Fibroblast of upper back skin (primary cell): ENCODE measurements at places on chromosomes 11 and 22.

DNA sequence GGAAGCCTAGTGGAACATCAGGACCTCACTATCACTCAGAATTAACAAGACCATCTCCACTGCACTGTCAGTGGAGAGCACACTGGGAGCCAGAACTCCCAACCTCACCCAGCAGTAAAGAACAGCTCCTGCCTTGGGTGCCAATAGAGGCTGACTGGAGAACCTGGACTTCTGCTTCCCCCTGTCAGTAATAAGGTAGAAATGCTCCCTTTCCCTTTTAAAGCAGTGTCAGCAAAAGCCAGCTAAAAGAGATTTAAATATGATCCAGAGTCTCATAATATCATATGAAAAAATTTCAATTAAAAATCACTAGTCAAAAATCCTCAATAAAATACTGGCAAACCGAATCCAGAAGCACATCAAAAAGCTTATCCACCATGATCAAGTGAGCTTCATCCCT, 82.8 kb downstream of the SPATA19 start:
- no peak for DNase-seq

DNA sequence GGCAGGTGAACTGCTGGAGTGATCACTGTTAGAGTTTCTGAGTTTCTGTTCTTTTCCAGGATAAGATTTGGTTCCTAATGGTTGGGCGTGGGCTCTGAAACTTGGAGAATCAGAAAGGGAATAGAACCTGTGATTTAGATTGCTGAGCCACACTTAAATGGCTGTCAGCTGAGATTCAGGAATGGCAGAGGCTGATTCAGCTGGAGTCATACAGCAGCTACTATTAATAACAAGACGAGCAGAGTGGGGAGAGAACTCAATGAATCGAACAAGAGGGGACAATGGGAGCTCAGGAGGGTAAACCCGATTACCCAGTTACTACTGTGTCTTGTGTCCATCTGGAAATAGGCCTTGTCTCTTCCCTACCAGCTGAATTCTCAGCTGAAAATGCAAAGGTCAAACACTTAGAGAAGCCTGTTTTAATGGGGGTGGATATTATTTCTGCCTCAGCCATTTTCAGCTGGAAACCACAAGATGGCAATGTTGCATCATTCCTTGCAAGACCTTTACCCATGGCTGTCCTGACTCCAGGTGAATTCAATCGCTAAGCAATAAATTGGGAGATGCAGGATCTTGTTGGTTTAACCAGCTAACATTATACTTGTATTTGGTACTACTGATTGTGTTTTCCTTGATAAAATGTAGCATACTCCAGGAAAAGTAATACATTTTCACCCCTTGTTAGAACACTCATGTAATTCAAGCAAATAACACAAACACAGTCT, 104.5 kb upstream of the RAG2 start:
- DNase-seq = peak; percentile 66

DNA sequence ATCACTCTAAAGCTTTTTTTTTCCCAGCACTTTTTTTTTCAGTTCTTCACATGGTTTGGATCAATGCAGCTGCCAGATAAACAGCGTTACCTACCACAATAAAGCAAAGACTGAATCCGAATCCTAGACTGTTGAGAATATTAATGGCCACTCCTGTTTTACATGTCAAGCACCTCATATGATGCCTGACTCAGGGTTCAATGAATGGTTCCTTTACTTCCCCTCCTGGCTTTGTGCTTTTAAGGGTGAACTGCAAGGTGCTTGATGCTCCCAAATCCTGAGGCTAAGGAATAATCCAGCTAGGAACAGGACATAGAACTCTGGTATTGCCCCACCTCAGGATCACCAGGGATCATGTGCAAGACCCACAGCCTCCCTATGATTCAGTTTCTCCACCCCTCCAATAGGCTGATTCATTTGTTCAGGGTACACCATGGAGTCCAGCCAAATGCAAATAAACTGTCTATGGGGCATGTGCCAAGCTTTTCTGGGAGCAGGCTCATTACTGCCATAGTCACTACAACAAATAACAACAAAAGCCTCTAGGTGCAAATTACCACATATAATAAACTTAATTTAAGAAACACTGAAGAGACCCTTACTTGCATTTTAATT, 104.3 kb downstream of the GAB2 start:
- DNase-seq = peak; percentile 54

GRCh38 chr22:26431261-26431995, 2.4 kb downstream of the ASPHD2 start:
- peak; percentile 29 for DNase-seq

- DNase-seq = no peak
These were observed 25.4 kb downstream of the YPEL1 start for GRCh38 chr22:21710156-21710555.

GRCh38 chr22:50524676-50525103, 708 bp downstream of the SCO2 start:
- no peak for DNase-seq

DNA sequence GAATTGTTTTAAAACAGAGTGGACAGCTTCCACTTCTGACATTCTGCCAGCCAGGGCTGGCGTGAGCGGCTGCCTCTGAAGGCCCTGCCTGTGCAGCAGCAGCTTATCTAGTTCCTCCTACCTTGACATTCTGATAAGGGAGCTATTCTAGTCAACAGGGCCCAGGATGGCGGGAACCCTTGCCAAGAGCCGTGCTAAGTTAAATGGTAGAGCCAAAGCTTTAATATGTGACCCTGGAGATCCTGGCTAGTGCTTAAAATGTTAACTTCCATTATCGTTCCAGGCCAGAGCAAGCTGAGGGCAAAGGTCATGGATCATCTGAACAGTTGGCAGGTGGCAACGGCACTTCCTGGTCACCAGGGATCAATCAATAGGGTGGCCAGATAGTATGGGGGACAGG, 3.5 kb downstream of the KCNJ5 start:
- no peak for DNase-seq

GRCh38 chr11:126332221-126332711, 23.2 kb upstream of the ST3GAL4 start:
- peak; percentile 88 for DNase-seq

DNA sequence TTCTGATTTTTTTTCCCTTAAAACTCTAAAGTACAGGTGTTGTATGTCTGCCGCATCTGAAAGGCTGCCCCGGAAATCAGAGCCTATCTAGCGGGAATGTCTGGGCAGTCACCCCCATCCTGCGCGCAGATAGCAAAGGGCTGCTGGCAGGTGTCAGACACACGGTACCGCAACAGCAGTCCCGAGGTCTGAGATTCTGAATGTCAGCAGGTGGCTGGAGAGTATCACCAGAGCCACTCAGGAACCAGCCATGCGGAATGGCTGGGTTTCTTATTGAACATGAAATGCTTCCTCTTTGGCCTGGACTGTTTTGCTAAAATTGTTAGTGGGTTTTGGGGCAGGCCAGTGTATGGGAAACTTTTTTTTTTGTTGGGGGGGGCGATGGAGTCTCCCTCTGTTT, 53.3 kb downstream of the CERK start:
- no peak for DNase-seq

- no peak for DNase-seq
These were observed 4.9 kb upstream of the ZBED4 start for GRCh38 chr22:49848690-49849160.

- no peak for DNase-seq
These were observed 1.8 kb upstream of the RASD2 start for GRCh38 chr22:35538801-35539321.

DNA sequence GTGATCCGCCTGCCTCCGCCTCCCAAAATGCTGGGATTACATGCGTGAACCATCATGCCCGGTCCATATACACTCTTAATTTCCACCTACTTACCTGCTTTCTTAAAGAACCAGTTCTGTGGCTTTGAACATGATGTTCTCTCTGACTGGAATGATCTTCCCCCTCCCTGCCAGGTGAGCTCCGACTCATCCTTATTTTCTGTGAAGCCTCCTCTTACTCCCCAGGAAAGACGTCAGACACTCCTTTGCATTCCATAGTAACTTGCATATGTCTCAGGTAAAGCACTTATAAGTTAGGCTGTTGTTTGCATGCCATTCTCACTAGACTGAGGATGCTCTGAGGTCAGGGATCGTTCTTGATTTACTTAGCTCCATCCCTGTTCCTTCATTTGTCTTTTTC, 91.8 kb upstream of the RAB1B start:
- no peak for DNase-seq

GRCh38 chr22:28132466-28132865, 213.4 kb upstream of the PITPNB start:
- no peak for DNase-seq

DNA sequence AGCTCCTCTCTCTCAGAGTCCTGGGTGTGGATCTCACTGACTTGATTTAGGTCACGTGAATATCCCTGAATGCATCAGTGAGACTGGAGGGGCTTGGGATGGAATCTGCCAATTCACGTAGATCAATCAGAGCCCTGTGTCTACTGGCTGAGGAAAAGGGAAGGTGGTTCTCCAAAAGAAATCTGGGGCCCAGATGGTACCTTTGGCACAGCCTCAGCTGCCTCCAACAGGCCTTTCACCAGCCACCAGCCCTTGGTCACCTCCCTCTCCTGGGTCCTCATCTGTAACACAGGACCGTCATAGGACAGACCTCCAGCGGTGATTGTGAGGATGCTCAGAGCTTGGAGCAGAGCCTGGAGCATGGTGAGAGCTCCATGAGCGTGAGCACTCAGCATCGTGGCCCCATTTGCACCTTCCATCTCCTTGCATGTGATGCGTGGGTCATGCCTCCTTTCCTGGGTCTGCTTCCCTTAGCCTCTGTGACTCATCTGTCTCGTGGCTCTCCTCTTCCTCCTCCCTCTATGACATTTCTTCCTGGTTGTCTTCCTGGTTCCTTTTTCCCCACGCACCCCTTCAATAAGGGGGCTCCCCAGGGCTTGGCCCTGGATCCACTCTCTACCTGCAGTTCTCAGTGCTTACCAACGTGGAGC, 7.5 kb upstream of the MIEF1 start:
- no peak for DNase-seq

DNA sequence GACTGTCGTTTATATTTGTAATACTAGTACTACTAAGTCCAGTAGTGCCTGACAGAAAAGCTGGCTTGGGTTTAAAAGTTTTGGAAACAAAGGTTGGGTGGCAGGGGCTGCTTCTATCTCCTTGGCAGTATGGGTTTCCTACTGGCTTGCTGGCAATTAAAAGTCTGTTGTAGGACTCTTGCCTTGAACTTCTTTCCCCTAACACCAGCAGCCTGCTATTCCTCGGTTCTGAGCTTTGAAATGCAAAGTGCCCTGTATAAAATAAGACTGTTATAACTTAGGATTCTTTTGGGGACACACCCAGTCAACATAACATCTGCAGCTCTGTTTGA, 1.3 kb downstream of the RNF169 start:
- no peak for DNase-seq

DNA sequence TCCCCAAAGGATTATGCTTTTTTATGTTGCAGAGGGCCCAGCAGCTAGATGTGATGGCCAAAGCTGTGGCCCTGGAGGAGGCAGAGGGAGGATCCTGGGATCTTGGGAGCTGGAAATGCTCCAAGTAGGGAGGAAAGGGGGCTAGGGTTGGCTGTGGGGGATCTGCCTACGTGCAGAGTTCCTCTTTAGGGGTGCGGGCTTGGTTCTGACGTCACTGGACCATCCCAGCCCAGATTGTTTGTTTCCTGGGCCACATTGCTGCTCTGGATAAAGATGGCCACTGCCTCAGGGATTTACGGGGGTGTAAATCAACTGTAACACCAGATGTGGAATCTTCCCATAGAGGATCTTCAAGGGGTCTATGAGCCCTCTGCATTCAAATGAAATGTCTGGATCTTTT, 110.3 kb upstream of the SYT13 start:
- DNase-seq = no peak

DNA sequence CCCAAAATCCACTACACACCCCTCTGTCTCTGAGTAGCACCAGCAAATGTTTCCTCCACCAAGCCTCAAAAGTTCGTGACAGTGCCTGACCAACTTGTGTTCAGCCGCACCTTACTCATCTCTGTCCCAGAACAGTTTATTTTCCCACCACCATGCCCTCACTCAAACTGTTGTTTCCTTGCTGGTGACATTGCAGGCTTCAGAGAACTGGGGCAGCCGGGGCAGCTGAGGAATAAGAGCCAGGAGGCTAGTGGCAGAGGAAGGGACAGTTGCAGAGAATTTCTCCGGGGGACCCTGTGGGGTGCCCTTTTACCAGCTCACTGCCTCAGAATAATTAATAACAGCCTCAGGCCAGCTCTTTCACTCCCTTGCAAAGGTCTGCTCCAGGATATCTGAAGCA, 709 bp upstream of the KCNE3 start:
- DNase-seq = no peak

- DNase-seq = no peak
These were observed 560.8 kb downstream of the BRD1 start for GRCh38 chr22:49266561-49267519.

GRCh38 chr11:125398994-125399640, 96.9 kb downstream of the FEZ1 start:
- DNase-seq = no peak

DNA sequence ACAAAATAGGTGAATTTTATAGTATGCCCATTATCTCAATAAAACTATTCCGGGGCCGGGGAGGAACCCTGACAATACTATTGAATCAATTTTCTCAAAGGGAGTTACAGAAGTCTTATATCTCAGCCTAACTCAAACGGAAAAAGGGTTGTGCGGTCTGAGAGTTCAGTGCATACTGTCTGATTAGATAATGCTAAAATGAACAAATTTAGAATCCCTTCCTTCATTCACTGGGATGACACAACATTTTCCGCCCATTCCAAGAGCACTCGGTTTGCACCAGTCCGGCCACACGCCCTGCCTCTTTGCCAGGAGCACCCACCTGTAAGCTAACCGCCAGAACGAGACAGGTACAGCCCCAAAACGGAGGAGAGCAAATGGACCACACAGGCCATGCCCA, 50.0 kb upstream of the NFRKB start:
- DNase-seq = no peak

DNA sequence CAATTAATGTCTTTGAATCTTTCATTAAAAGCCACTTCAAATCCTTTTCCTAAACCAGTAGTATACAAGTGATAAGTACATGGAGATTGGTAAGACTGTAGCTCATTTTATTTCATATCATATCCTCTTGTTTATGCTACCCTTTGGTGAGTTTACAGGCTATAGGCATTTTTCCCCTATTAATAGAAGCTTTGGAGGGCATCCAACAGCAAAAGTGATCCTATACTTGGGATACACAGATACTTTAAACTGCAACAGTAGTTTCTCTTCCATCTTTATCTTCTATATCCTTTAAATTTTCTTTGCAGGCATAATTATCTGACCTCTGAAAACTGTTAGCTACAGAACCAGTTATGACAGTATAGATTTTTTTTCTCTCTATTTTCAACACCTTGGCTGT, 114.5 kb upstream of the SPON1 start:
- DNase-seq = no peak

DNA sequence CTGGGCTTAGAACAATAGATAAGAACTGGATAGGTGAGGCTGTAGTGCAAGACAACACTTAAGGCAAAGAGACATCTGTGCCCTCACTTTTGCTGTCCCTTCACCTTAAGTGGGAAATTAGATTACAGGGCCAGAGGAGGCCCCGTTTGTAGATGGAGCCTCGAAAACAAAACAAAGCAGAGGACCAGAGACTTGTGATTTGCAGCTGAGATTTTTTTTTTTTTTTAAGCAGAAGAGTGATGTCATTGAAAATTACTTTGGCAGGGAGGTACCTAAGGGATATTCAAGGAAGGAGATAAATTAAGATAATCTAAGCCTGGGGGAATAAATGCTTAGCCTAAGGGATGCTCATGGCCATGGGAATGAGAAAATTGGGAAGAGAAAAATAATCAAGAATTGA, 31.4 kb downstream of the ZC3H12C start:
- DNase-seq = no peak
